Pancreas (tissue), 10 donors: ENCODE measurements at places on chromosomes 13 and 19. TPM values are rescaled to one million over a fixed set of nuclear protein-coding genes. Genes with fewer than 3 reads are reported as not detected.

Gene KLHL1
- total RNA-seq = 0.14 TPM

DNA sequence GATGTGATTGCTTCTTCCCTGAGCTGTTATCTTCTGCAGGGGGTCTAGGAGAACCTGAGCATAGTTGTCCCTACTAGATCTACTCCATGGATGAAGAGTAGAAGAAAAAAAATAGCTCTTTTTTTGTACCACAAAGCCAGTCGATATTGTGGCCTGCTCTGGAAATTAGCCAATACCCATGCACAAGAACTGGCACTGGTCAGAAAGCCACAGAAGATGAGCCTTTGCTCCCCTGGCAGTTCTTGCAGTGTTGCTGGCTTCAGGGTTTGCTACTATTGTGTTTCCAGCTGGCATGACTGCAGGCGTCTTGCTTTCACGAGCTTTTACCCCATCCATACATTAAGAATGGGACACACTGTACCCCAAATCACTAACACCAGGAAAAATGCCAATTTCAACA lies 547.7 kb upstream of the KLF12 start:
- no peaks in the 10 kb centered on the region for H3K27me3 ChIP-seq
- H3K4me3 ChIP-seq = no peak overlapping the region
- no peak overlapping the region for H3K27ac ChIP-seq
- no peaks in the 10 kb centered on the region for H3K36me3 ChIP-seq

GRCh38 chr13:44786756-44787155 lies 202.5 kb downstream of the NUFIP1 start:
- H3K4me3 ChIP-seq = no peak overlapping the region
- H3K4me1 ChIP-seq = peaks cover 11% of the 10 kb centered on the region
- no peaks in the 10 kb centered on the region for H3K36me3 ChIP-seq
- DNase-seq = no peak
- no peak overlapping the region for H3K27ac ChIP-seq

GRCh38 chr13:76048675-76049375 lies 412.7 kb downstream of the LMO7 start:
- no peaks in the 10 kb centered on the region for H3K27me3 ChIP-seq
- DNase-seq = no peak
- H3K36me3 ChIP-seq = no peaks in the 10 kb centered on the region
- H3K4me1 ChIP-seq = no peaks in the 10 kb centered on the region
- H3K4me3 ChIP-seq = no peak overlapping the region

GRCh38 chr19:51615991-51616390 lies 14.2 kb downstream of the SIGLEC5 start:
- no peak for DNase-seq
- H3K27ac ChIP-seq = no peak overlapping the region
- H3K4me1 ChIP-seq = no peaks in the 10 kb centered on the region
- H3K36me3 ChIP-seq = no peaks in the 10 kb centered on the region
- no peaks in the 10 kb centered on the region for H3K27me3 ChIP-seq

DNA sequence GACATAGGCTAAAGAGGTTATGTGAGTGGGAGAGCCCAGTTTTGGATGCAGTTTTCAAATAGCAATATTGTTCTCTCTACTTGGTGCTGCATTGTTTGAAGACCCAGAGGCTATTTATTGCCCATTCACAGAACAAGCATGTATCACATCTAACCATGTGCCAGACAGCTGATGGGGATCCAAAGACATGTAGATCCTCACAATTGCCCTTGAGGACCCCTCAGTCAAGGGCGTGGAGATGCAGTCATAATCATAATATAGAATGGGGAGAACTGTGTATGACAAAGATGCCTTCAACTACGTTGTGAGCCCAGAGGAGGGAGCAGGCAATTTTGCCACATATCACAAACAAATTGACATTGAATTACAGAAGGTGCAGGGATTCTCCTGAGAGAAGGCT lies 70.5 kb downstream of the NHLRC3 start:
- DNase-seq = no peak
- H3K36me3 ChIP-seq = no peaks in the 10 kb centered on the region
- no peak overlapping the region for H3K4me3 ChIP-seq
- H3K4me1 ChIP-seq = no peaks in the 10 kb centered on the region
- H3K27ac ChIP-seq = no peak overlapping the region
- H3K27me3 ChIP-seq = peaks cover 3% of the 10 kb centered on the region

GRCh38 chr19:18291019-18291524 lies 9.7 kb upstream of the JUND start:
- H3K27ac ChIP-seq = peak overlapping the region; percentile 98
- DNase-seq = no peak
- H3K4me3 ChIP-seq = peak overlapping the region; percentile 45
- no peaks in the 10 kb centered on the region for H3K27me3 ChIP-seq
- no peaks in the 10 kb centered on the region for H3K4me1 ChIP-seq
